ENCODE measurements at places on chromosomes 5 and 9.

DNA sequence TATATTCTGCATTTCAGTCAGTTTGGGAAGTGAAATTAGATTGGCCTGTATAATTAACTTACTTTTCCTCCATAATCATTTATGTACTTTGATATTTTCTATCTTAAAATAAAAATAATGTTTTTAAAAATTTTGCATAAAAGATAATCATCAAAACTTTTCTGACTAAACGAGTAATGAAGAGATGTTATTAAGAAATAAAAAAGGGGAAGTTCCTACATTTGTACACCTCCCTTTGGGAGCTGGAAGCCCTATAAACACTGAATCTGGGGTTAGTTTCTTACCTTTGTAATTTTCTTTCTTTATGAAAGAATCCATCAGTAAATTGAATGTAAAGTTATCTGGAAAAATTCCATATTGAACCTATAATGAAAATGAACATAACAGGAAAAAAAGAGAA, 86.2 kb downstream of the MRPS27 start:
- no peak for DNase-seq

DNA sequence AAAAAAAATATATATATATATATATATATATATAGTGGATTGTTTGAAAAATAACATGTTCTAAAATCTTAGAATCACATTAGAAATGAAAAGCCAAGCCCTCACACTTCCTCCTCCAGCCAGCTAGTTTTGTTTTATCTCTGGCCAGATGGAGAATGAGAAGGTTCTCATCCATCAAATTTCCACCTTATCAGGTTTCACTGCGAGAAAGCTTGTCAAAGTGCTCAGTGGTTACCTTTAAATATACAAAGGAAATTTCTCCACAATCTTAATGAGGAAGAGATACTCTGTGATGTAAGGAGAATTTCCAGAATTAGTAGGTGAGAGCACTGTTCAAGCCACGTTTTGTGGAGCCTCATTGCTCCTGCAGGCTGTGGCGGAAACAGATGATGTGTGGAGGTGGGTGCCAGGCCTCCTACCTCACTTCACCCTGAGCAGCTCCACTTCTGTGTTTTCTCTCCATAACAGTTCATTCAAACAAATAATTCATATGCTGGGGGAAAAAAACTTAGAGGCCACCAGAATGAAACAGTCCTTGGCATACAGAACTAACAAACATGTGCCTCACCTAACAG, 71.9 kb downstream of the CDK5RAP2 start:
- DNase-seq, result no peak

- DNase-seq, result no peak
Measured at GRCh38 chr9:109966643-109967368, 186.8 kb downstream of the PALM2AKAP2 start.

GRCh38 chr9:129362287-129363000, 184.4 kb upstream of the IER5L start:
- no peak for DNase-seq

DNA sequence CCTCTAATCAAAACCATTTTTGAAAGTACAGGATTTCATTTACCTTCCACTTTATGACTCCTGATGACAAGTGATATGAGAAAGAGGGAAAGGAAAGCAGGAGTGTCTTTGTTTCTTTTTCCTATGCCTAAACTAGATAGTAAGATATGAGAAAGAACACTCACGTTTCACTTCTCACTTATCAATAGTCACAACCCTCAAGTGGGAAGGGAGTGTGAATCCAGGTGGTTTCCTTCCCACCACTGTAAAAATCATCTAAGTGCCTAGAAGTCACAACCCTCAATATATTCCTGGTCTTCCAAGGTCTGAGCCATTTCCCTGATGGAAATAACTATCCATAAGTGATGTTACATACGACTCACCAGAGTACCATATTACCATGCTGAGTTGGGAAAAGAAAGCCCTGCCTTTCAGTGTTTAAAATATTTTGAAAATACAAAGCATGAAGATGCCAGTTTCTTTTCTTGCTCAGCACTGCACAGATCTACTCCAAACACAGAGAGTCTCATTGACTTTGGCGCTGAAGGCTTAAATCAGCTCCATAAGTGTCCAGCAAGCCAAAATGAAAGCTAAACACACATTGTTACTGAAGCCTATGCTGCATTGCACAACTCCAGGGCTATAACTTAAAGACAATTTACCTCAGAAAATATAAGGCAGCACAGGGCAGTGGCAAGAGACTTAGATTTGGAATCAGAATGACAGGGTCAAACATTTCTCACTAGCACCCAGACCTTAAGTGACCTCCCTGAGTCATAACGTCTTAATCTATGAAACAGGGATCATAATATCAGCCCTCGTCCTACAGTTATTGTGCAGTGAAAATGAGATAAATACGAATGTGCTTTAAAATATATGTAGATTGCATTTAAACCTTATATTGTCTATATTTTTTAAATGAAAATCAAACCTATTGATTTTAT, 301.2 kb downstream of the KIAA0825 start:
- no peak for DNase-seq

- no peak for DNase-seq
Measured at GRCh38 chr9:101235105-101235866, 149.5 kb downstream of the BAAT start.

- no peak for DNase-seq
Measured at GRCh38 chr5:14250084-14250695, 107.0 kb downstream of the TRIO start.

DNA sequence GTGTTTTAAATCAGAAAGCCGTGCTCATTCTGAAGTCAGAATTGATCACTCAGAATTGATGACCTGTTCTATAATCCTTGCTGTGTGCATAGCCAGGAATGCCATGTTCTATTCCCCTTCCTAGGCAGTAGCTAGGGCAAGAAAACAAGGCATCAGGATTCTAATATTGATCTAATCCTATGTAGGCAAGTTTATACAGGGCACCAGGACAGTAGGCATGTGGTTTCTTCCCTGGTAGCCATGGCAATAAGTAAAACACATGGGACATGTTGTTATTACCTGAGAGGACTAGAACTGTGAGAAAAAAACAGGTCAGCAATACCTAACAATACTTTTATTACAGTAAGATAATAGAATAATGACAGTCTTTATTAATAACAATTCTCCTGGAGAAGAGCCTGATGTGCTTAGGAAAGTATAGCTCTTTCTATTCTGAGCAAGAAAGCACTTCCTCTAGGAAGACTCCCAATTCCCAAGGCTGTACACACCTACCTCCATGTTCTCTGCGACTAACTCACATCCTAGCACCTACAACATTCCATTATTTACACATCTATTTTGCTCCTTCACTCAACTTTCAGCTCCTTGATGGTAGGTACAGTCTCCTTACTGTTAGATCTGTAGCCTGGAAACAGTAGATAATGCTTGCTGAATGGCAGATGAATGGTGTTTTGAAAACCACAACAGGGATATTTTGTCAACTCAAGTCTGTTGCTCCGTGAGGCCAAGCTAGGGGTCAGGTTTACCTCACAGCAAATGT, 70.8 kb downstream of the STX17 start:
- no peak for DNase-seq

DNA sequence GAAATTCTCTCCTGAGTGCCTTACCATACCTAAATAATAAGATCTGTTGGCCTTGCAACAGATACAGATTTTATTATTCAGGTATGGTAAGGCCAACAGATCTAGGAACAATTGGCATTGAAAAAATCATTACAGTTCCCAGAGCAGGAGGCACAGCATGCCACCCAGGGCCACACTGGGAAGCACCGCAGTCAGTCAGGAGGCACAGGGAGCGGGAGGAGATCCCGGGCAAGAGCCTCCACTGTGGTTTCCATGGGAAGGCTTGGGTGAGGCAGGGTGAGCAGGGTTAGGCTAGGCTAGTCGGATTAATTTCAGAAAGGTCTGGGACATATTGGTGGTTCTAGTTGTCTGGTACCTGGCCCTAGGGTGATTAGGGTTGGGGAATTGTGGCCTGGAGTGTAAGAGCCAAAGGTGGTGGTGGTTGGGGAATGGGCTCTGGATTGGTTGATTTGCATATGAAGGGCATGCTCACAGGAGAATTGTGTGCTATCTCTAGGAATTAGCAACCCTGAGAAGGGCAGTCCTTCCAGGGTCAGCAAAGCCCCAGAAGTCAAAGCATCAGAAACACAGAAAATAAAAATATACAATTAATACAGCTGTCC, 111.4 kb downstream of the PDE8B start:
- no peak for DNase-seq

- no peak for DNase-seq
Measured at GRCh38 chr5:54823006-54823405, 162.4 kb downstream of the ESM1 start.

- no peak for DNase-seq
Measured at GRCh38 chr5:85990998-85991397, 626.7 kb upstream of the COX7C start.

- DNase-seq, result no peak
Measured at GRCh38 chr5:111461934-111462333, 50.4 kb downstream of the STARD4 start.

DNA sequence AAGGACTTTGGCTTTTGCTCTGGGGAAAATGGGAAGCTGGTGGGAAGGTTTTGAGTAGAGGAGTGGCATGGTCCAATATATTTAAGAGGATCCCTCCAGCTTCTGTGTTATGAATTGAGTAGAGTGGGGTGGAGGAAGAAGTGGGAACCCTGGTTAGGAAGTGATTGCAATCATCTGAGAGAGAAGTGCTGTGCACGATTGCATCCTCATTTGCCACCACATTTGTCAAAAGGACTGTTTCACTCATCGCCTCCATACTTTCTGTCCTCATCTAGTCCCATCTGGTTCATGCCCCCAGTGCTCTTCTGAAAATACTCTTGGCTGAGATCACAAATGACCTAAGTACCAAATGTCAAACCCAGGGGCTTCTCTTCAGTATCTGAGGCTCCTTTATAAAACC, 192.1 kb downstream of the RAB3C start:
- no peak for DNase-seq

- no peak for DNase-seq
Measured at GRCh38 chr9:120066315-120066714, 513.7 kb downstream of the CDK5RAP2 start.

DNA sequence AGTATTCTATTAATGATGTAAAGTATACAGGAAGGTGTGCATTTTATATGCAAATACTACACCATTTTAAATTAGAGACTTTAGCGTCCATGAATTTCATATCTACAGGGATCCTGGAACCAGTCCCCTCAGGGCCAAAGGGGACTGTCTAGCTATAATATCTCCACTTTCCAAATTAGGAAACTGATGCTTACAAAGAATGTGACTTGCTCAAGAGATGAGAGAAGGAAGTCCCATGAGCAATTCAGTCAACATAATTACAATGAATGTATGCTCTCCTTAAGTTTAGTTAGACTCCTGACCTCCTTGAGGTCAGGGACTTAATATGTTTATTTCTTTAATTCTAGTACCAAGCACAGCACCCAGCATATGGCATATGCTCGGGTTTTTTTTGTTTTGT, 23.7 kb downstream of the NIPBL start:
- no peak for DNase-seq

GRCh38 chr9:82144803-82145202, 156.2 kb downstream of the SPATA31D1 start:
- DNase-seq, result no peak

DNA sequence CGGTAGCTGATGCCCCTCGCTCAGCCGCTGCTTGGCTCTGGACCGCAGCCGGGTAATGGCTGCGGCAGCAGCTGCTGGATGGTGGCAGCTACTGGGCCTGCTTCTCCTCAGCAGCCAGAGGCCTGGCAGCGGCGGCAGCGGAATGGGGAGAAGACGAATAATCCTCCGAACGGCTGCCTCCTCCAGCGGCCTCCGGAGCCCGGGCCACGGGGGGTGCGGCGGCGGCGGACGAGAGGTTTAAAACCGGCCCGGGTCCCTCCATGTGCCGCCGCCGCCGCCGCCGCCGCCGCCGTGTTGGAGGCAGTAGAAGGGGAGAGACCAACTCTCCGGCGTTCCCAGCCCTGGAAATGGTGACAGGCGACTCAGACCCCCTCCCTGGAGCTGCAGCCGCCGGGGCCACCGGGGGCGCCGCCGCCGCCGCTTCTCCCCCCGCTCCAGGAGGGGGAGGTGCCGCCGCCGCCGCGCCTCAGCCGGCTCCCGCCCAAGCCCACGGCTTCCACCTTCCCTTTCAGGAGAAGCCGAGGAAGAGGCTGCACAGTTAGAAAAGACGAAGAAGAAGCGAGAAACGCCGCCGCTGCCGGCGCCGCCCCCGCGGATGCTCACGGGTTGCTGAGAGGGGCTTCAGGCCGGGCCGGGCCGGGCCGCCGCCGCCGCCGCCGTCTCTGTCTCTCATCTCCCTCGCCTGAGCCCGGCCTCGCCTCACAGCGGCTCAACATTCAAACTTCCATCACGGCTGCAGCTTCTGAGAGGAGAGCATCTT, 118.4 kb upstream of the PRSS3 start:
- no peak for DNase-seq

GRCh38 chr5:180072556-180072955, 997 bp upstream of the RNF130 start:
- no peak for DNase-seq

GRCh38 chr5:152864991-152865390, 459.9 kb upstream of the NMUR2 start:
- no peak for DNase-seq

GRCh38 chr5:123000731-123001130, 35.8 kb downstream of the PPIC start:
- DNase-seq, result no peak

DNA sequence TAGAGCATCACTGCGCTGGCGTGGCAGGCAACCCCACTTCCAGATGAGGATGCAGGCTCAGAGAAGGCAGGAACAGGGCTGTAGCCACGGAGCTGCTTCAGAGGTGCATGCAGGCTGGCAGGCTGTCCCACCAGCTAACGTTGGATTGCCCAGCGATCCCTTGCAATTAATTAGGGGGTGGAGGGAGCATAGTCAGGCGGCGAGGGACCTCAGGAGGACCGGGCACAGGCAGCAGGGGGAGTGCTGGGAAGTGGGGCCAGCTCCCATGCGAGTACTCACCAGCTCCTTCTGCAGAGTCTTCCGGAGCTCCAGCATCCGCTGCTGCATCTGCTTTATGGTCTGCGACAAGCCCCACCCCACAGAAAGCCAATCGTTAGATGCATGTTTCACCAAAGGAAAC, 20.3 kb downstream of the ARPC5L start:
- DNase-seq, result no peak

DNA sequence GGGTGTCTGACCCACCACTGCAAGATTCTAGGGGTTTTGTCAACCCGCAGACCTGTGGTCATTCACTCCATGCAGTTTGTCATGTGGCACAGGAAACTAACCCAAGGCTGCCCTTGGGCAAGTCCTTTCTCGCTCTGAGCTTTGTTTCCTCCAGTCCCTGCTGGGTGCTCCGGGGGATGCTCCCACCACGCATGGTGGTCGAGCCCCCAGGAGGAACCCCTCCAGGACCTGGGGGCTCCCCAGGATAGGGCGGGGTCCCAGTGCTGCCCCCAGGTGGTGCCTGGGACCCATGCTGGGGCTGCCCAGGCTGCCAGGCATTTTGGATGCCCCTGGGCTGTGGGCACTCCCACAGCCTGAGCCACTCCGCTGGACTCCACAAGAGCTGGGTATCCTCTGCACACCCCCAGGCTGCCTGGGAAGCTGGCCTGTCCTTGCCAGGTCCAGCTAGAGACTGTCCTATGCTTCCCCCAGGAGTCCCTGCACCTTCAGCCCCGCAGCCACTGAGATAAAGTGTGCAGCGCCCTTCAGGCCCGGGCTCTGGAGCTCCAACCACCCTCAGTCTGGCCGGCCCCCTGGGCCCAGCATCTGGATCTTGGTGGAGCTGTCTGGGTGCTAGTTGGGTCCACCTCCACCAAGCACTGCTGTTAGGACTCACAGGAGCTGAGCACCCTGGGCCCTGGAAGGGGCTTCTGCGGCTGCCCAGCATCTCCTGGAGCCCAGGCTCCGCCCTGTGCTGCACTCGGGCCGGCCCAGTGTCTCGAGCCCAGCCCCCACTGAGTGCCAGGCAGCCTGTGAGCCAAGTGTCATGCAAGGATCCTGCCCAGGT, 104.3 kb downstream of the PHF2 start:
- no peak for DNase-seq

Measured in CD4-positive, alpha-beta T cell treated with Interleukin-15 for 4 hours (primary cell).